ENCODE measurements at places on chromosomes 5 and 9.

DNA sequence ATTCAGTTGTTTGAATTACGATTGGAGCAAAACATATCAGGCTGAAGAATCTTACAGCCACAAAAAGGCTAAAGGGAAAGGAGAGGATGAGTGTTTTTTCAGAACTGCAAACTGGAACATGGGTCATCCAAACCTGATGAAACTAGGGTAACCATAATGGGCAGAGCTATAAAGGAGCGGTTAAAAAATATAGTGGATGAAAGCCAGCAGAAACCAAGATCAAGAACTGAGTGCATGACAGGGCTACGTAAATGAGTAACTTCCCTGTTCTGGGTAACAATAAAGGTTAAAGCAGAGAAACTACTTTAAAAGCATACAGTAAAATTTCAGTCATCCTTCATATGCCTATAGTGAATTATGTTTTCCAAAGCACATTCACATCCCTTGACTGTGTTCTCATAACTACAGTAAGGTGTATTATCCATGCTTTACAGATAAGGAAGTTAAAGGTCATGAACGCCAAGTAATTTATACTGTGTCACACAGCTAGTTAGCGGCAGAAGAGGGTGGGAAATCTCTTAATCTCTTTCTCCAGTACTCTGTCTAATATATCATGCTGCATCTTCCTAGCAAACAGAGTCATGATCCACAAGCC, 48.5 kb upstream of the GHR start:
- DNase-seq, result no peak

- no peak for DNase-seq
These were observed 179.8 kb downstream of the DOCK8 start for GRCh38 chr9:394347-395052.

DNA sequence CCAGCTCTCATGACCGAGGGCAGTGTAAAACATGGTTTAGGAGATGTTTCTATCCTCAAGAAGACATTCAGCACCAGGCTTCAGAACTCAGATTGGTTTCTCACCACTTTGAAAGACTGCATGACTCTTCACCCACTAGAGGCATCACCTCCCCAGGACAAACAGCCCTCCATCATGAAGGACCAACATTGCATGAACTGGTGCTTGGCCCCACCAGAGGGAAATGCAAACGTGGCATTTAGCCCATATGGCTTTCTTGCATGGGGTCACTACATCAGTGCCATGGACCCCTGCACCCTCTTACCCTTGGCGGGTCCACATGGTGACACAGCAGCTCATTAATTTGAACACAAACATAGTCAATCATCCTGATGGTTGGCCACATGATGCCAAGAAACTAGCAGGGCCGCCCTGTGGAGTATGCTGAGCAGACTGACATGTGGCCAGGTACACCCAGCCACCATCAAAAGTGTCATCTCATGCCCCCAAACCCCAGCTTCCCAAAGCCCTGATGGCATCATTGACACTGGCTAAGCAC, 129.5 kb upstream of the FSTL4 start:
- no peak for DNase-seq

DNA sequence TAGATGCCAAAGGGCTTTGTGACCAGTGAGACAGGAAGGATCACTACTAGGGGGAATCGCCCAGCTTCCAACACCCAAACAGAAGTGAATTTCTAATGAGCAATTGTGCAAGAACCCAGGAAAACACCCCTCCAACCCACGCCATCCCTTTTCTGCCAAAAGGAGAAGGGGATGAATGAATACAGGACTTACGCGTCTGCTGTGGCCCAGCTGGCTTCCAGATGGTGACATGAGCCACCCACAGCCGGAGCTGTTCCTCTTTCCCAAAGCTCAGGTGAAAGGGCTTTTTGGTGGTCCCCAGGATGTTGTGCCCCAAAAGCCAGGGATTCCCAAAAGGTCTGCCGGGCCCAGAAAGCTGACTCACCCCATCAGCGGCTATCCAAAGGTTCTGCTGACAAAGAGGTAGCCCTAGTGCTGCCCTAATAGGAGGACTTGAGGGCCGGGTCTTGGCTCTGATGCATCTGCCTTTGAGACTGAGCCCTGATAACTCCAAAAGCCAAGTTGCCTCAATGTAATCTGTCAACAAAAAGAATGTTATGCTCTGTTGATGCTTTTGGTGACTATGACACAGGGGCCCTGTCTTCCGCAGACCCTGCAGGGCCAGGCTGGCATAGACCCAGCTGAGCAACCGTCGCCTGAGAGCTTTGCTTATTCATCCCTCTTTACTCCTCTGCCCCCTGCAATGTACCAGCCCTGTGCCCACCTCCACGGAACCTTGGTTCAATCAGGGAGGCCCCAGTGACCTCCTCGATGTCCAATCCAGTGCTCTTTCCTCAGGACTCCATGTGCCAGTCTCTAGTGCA, 14.5 kb downstream of the GSN start:
- DNase-seq, result peak; percentile 85

DNA sequence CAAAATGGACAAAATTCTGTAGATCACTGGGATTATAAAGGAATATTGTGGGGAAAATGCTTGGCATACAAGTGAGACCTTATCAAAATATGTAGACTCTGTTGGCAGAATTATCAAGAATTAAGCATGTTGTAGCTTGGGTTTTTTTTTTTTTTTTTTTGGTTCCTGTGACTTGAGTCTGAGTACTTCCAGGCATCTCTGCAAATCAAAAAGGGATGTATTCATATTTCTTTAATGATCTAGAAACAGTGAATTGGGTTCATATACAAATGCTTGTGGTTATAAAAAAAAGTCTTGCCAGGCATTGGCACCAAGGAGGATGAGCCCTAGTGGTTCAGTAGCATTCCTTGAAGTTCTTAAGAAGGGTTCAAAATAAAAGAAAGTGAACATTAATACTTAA, 292.2 kb downstream of the ARHGAP26 start:
- DNase-seq, result no peak

DNA sequence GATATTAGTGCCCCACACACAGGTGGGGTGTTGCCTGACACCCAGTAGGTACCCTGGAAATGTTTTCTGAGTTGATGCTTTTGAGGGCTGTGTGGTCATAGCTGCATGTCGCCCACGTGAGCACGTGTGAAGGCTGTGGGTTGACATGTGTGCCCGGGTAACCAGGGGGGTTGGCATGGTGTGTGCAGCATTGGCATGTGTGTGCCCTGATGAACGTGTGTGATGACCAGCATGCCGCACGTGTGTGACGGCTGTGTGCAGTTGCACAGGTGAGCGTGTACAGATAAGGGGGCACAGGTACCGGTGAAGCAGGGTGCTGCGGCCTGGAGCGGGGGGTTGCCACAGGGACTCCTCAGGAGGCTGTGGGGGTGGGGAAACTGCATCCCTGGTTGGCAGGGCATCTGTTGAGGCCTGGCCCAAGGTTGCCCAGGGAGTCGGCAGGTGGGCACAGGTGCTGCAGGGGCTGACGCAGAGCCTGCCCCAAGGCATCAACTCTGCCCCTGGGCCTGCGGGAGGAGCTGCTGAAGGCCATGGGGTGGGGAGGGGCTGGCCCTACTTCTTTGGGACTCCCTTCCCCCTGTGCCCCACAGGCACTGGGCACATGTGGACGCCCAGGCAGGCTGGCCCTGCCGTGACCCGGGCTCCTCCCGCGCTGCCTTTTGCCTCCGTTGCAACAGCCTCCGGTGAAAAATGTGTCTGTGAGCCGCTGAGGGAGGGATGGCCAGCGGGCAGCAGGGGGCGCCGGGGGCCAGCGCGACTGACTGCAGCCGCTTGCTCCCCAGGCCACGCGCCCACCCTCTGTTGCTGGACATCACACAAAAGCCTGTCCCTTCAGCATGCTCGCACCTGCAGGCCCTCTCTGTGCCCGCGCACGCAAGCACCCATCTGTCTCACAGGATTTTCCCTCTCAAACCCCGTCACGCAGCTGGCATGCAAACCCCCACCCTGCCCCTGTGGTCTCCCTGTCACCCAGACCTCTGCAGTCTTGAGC, 2.2 kb downstream of the UNC5A start:
- DNase-seq, result peak; percentile 24

- DNase-seq, result peak; percentile 75
These were observed 35.5 kb downstream of the PALM2AKAP2 start for GRCh38 chr9:109815366-109815947.

GRCh38 chr5:317086-317811, 4.3 kb upstream of the AHRR start:
- peak; percentile 86 for DNase-seq

DNA sequence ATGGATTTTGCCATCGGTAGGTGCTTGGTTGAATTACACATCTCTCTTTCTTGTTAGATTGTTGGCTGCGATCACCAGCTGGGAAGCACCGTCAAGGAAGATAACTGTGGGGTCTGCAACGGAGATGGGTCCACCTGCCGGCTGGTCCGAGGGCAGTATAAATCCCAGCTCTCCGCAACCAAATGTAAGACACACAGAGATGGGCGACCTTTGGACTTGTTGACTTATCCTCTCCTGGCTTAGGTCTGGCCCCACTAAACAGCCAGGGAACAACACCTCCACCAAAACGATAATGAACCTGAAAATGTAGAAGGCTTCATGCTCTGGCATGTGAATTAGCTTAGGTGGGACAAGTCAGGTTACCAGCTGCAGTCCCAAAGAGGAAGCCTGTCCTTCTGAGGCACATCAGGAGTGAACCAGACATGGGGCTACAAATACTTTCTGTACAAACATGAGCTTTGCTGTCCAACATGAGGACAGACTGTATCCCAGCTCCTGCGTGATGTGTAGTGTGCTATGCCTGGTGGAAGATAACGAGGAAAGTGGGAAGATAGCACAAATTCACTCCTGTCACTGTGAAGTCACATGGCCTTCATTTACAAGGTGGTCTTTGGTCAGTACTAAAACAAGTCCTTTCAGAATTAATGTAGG, 148.4 kb downstream of the ADAMTSL1 start:
- DNase-seq, result no peak

DNA sequence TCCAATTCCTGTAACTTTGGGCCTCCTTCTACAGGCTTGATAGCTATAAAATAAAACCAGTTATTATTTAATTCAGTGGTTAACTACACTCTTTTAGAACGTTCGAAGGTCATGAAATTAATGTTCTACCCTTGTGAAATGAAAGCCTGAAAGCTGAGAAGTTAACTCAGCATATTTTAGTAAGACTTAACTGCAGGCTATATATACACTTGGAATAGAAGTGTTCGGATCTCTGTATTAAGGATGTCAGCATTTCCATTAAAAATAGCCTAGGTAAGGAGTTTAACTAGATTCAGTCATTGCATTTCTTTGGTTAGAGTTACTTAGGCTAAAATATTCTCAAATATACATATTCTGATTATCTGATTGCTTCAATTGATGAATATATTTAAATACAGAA, 229.2 kb downstream of the MRPS30 start:
- DNase-seq, result no peak

DNA sequence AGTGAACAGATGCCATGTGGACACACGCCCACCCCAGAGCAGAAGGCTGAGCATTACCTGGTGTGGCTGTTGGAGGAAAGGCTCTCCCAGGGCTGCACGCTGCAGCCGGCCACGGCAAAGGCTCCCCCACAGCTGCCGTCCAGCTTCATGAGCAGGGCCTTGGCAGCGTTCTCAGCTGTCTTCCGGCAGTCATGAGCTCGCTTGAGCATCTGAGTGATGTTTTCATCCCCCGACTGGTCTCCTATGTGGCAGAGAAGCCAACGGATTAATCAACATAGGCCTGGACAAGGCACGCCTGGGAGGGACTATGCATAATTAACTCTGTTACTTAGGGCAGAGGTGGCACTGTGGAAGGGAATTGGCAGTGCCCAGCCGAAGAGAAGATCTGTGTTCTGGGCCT, 87.3 kb downstream of the DCP2 start:
- no peak for DNase-seq

DNA sequence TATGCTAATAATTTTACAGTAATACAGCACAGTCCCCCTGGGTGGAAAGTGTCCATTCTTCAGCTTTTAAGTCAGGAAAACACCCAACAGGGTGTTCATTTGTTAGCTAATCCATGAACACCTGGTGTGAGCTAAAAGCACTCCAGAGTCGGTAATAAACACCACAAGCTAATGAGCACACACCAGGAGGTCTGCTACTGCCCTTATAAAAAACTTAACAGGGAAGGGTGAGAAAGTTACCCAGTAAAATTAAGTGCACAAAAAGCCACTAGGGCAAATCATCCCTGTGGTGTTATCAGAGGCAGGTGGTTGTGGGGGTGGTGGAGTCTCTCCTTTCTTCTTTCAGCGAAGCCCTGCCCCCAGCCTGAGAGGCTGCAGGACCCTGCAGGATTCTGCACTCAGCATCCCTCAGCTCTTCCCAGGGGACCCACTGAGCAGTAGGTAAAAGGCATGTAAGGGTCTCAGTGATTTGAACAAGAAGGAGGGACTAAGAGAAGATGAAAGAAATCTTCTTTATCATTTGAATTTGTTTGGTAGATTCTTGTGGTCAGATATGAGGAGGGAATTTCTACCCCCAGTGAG, 14.4 kb downstream of the GDNF start:
- no peak for DNase-seq
